ENCODE measurements at places on chromosomes 1 and 21.

GRCh38 chr1:19250629-19251304 is 557 bp downstream of the EMC1 start:
- no peak for DNase-seq

DNA sequence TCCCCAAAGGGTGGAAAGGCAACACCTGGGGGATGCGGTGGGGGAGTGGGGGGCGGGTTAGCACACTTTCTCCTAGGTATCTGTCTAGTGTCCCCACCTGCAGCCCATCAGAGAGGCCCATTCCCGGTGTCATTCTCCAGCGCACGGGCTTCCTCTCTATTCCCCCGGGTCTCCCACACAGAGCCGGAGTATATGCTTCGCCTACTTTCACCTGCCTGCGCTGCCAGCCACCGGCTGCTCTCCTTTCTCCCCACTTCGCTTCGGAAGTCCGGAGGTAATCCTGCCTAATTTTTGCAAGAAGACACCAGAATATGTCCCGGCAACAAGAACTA is 852 bp downstream of the RGS7 start:
- no peak for DNase-seq

- DNase-seq, result no peak
Observed at GRCh38 chr1:111516005-111516535, 12.6 kb upstream of the ADORA3 start.

DNA sequence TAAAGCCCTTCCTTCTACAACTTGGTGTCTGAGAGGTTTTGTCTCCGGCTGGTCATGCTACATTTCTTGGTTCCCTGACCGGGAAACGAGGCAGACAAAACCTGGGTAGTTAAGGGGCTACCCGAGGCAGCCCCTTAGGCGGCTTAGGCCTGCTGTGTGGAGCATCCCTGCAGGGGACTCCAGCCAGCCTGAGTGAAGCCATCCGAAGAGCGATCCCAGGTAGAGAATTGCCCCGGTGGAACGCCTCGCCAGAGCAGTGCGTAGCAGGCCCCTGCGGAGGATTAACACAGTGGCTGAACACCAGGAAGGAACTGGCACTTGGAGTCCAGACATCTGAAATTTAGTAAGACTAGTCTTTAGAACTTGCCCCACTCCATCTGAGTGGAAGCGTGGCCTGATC is 21.2 kb upstream of the MYOCOS start:
- no peak for DNase-seq

- no peak for DNase-seq
Observed at GRCh38 chr21:38321568-38321967, 64.8 kb downstream of the KCNJ15 start.

DNA sequence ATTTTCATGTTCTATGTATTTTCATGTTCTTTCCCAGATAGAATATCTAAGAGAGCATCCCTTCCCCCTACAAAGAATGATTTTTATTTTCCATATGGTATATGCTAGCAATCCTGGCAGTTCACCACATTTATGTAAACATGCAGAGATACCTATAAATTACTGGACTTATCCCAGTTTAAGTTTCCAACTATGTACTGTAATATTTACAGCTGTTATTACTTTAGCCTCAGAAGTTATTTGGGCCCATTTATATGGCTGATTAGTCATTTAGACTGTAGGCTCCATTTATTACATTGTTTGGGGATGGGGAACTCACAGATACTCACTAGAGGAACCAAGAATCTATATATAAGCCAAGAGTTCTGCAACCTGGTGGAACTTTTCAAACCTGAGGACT is 84.8 kb upstream of the WARS2 start:
- DNase-seq, result no peak

- no peak for DNase-seq
Observed at GRCh38 chr1:108865316-108865910, 8.5 kb upstream of the AKNAD1 start.

DNA sequence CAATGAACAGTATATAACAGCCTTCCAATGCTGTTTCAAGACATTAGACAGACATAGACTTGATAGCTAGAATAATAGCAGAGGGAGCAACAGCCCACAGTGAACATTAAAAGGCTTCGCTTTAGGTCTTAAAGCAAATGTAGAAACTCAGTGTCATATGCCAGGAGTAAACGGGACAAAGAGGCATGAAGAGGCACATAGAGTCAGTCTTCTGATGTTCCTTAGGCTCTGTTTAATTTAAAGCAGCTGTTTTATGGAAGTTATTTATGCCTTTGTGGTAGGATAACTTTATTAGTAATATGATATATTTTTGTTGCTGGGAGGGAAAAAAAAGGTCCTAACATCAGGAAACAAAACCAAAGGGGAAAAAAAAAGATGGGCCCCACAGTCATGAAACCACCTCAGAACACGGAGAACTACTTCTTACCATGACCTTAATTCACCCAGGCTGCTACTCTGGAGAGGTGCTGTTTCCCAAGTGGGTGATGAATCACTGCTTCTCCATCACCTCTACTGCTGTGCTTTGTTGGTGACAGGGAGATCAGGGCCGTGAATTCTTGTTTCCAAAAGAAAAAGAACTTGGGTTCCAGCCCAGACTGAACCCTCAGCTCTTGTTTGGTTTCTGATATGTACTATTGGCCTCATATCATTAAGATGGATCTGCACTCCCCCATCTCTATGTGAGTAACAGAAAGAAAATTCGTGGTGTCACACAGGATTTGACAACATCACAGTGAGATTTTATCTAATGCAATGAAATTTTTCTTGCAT is 616.9 kb downstream of the KIF26B start:
- DNase-seq, result no peak

GRCh38 chr1:212010004-212010403 is 25.4 kb downstream of the INTS7 start:
- DNase-seq, result no peak

DNA sequence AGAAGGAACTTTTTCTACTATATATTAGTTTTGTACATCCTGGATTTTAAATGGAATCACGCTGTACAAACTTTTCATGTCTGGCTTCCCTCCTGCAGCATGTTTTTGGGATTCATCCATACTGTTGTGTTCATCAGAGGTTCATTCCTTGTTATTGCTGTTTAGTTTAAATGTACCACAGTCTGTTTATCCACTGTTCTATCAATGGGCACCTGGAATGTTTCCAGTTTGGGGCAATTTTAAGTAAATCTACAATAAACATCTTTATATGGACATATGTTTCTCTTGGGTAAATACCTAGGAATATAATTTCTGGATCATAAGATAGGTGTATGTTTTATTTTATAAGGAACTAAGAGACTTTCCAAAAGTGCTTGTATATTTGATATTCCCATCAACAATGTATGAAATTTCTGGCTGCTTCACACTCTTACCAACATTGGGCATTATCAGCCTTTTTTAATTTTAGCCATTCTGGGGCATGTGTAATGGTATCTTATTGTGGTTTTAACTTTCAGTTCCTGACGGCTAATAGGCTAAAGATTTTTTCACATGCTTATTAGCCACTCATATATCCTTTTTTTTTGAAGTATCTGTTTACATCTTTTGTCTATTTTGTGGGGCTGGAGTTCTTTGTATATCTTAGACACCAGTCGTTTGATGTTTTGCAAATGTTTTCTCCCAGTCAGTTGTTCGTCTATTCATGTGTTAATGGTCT is 48.8 kb downstream of the RPS6KC1 start:
- DNase-seq, result no peak

DNA sequence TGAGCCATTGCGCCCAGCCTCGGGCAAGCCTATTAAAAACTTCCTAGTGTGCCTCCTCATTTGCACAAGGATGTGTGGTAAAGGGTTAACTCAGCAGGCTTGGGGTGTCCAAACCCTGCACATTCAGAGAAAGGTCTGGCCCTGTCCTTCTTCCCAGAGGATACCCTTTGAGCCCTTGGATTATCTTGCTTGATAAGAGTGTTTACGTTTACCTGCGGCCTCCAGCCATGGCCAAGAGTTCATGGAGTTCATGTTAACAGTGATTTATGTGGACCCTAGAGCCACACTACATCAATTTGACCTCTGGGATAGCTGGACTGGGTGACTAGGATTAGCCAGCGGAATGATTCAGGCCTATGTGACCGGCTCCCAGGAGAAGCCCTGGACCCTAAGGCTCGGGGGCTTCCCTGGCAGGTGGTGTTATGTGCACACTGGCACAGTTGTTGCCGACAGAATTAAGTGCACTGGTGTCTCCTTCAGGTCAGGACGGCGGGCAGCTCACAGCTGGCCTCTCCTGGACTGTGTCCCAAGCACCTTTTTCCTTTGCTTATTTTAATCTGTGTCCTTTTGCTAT is 7.7 kb upstream of the TCP10L start:
- DNase-seq, result no peak

DNA sequence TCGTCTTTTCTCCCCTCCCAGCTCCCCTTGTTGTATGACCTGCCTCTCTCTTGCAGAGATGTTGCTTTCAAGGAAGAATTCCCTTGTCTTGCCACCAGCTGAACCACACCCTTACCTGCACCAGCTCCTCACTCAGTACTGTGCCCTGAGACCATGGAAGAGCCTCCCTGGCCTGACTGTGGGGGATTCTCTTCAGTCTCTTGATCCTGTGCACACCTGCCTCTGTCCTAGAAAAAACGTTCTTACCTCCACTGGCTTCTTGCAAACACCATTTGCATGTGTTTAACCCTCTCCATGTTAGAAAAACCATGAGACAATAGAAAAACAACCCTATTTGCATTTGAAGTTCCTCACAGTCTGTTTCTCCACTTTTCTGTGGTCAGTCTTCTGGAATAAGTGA is 43.3 kb upstream of the FCRL4 start:
- DNase-seq, result no peak

GRCh38 chr1:235049217-235049616 is 79.4 kb downstream of the TOMM20 start:
- no peak for DNase-seq

GRCh38 chr1:210940081-210940617 is 193.8 kb downstream of the KCNH1 start:
- DNase-seq, result no peak

GRCh38 chr1:203428981-203429599 is 46.5 kb upstream of the PRELP start:
- no peak for DNase-seq

DNA sequence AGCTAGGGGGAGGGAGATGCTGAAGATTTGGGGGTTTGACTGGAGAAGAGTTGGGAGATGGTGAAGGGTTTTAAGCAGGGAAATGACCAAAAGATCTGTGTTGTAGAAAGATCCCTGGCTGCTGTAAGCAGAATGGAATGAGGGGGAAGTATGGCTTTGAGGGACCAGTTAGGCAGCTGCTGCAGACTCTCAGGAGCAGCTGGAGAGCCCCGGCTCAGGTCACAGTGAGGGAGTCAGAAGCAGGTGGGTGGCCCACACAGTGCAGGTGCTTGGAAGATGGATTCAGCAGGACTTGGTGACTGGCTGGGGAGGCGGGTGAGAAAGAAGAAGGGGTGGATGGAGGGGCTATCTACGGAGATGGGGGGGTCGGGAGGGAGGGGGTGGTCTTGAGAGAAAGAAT is 35.7 kb downstream of the EDN2 start:
- DNase-seq, result no peak

DNA sequence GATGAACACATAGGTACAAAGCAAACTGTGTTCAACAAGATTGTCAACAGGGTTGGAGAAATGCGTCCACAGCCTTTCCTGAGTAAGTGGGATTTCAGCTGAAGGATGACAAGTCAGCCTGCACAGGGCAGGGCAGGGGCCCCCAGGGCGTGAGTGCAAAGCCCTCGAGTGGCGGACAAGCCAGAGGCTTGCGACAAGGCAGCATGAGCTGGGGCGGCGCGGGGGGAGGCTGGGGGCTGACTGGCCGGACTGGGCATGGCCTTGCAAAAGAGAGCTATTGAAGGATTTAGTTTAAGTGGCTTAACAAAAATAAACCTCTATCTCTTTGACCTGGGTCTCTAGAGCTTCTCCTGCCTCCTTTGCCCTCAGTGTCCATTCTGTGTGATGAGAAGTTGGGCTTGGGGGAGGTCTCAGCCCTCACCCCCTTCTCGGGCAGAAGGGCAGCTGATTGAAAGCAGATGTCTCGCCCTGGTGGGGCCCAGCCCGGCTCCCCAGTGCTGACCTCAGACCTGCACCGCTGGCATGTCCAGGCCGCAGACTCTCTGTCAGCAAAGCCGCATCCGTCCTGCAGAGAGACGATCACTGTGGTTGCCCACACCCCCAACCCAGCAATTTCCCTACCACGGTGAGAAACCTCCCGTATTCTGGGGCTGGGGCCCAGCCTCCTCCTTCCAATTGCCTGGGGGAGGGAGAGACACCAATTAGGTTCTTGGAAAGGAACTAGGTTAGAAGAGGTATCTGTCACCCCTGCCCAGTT is 24.3 kb upstream of the EPS8L3 start:
- no peak for DNase-seq

GRCh38 chr1:231770506-231771175 is 144.1 kb downstream of the DISC1 start:
- DNase-seq, result no peak

GRCh38 chr1:230010603-230011332 is 56.3 kb upstream of the GALNT2 start:
- no peak for DNase-seq

DNA sequence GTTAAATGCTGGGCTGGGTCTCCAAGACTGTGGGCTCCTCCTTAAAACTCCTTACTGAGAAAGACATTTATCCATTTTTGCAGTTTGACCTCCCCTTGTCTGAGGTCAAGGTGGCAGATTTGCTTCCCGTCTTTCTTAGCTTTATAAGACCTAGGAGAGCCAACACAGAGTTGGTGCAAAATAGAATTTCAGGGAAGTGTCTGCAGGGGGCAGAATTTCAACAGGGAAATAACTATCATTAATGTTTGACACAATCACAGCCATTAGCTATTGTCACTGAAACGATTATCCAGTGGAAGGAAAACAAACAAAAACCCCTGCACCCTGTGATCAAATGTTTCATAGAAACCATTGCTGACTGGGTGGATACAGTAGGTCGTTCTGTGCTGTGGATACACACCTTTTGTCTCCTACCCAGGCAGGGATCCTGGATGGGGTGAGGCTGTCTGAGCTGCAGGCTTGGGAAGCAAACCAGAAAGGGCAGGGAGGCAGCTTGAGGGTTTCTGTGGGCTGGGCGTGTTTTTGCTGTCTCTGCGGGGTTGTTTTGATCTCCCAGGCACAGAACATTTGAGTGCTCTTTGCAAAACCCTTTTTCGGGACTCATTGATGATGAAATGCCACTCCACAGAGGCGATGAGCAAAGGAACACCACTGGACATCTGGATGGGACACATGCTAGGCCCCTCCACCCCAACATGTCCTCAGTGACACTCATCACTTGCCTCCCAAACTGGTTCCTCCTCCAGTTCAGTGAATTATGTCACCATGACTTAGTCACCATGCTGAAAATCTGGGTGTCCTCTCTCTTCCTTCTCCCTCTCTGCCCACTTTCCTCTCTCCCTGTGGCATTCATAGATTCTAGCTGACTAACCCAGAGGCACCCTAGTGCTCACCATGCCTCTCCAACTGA is 94.2 kb upstream of the SERBP1 start:
- no peak for DNase-seq

- DNase-seq, result no peak
Observed at GRCh38 chr1:77832901-77833300, 53.5 kb downstream of the MIGA1 start.
